GM06990 (cell line): ENCODE measurements at places on chromosomes 2 and 18.

GRCh38 chr2:209519271-209519670 lies 95.4 kb downstream of the MAP2 start:
- DNase-seq = no peak

DNA sequence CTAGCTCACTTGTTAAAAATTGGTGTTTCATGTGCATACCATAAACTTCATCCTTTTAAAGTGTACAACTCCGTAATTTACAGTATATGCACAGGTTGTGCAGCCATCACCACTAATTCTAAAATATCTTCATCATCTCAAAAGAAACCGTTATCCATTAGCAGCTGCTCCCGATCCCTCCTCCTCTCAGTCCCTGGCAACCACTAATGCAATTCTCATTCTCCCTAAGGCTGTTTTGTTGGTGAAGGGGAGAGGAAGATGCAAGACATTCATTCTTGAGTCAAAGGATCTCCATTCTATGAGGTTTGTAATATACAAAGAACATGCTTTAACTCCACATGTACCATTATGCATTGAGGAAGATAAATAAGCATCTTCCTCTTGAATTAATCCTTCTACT lies 48.6 kb downstream of the RNU4ATAC start:
- no peak for DNase-seq

- DNase-seq = no peak
Measured at GRCh38 chr2:46915281-46915810, at the start of gene MCFD2. TSS of gene MCFD2 (minus strand) at chr2:46915806. CDS start at chr2:46909171, 6,635 bp downstream.

- no peak for DNase-seq
Measured at GRCh38 chr2:241706537-241706936, 4.7 kb downstream of the ING5 start.

GRCh38 chr2:135174049-135174809 lies 122.1 kb downstream of the RAB3GAP1 start:
- no peak for DNase-seq

DNA sequence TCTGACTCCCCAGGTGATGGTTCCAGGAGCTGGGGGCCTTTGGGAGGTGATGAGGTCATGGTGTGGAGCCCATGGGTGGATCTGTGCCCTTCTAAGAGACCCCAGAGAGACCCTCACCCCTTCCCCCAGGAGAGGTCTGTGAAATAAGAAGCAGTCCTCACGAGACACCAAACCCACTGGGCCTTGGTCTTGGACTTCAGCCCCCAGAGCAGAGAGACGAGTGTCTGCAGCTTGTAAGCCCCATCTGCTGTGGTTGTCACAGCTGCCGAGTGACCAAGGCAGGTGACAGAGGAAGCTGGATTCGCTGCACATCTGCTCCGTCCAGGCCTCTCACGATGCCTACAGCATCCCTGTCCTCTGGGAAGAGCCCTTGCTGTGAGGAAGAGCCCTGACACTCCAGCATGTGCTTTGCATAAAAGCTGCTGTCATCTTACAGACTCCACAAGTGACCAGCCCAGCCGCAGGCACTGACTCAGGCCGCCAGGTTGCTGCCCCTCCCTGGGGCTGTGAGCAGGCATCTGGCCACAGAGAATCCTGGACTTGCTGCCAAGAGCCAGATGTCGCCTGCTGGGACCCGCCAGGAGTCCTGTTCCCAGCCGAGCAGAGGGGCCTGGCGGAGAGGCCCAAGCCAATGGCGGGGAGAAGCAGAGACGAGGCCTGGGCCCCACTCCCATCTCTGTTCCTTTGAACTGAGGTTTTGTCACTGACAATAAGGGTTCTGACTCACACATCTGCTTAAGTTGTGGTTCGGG lies 150.8 kb downstream of the PXDN start:
- no peak for DNase-seq

- no peak for DNase-seq
Measured at GRCh38 chr2:60819155-60819862, 62.1 kb upstream of the REL start.

- no peak for DNase-seq
Measured at GRCh38 chr2:158723181-158723838, 71.8 kb upstream of the DAPL1 start.

GRCh38 chr2:96510931-96511595 lies 5.9 kb upstream of the NEURL3 start:
- no peak for DNase-seq

- DNase-seq = no peak
Measured at GRCh38 chr2:216633616-216634369, 573 bp downstream of the IGFBP2 start.

- DNase-seq = no peak
Measured at GRCh38 chr2:9230051-9230802, 23.6 kb downstream of the ASAP2 start.

DNA sequence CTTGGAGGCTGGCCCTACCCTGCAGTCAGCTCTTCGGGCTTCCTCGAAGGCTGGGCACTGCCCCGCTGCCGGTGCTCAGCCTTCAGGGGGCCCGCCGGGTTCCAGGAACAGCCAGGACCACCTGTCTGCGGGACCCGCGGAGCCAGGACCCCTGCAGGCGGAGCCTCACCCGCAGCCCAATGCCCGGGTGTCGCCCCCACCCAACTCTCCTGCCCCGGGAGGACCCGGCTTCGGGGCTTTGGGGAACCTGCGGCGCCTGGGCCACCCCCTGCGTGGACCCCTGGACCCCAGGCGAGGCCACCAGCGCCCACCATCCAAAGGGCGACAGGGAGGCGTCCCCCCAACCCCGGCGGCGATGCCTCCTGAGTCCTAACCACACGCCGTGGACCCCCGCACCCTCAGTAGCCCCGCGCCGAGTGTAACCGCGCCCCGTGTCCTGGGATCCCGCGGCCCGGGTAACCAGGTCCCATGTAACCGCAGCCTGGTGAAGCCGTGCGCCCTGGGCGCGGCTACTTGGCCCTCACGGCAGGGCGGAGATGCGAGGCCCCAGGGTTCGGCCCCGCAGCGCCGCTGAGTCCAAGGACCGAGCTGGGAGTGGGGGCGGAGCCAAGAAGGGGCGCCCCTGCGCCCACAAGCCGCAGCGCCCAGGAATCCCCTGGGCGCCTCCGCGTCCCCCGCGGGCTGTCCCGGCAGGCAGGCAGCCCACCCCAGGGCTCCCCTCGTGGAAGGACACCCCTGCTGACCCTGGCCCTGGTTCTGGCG lies 11.0 kb upstream of the UBE2F start:
- DNase-seq = no peak

- DNase-seq = no peak
Measured at GRCh38 chr2:20391951-20392699, 41.5 kb upstream of the PUM2 start.

GRCh38 chr2:150209746-150210145 lies 277.7 kb downstream of the RND3 start:
- DNase-seq = no peak

DNA sequence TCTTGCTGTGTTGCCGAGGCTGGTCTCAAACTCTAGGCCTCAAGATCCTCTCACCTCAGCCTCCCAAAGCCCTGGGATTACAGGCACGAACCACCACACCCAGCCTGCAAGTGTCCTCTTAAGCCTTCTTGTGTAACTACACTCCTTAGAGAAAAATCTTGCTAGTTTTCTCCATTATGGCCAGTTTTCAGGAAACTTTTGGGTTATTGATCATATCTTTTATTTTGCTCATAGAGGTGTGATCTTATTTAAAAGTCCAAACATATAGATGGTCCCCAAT lies 2.4 kb downstream of the SOCS6 start:
- no peak for DNase-seq

DNA sequence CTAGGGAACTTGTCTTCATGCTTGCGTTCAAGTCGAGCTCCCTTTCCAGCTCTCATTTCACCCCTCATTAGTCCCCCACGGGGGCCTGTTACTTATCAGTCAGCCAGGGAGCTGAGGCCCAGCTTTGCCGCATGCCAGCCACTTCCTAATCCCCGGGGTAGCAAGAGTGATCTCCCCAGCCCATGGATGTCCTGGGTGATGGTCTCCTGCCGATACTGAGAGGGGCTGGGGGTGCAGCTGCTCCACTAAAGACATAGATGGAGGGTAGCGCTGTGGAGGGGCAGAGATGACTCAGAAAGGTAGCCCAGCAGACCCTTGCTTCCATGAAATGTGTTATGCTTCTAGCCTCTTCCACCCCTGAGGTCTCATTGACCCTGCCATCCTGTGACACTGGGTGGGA lies 314.0 kb upstream of the EPAS1 start:
- no peak for DNase-seq

DNA sequence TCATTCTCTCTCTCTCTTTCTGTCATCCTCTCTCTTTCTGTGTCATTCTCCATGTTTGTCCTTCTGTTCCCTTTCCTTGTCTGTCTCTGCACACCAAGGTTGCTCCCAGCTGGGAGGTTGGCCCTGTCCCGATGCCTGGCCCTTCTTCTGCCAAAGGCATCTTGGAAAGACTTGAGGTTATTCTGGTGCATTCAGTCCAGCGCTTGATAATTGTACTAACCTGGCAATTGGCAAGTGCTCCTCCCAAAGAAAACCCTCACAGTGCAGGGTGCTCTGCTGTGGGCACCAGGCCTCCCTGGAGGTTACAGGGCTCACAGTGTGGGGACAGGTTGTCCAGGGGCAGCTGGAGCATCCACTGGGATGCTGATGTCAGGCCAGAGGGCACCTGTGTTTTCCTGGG lies 95.4 kb downstream of the GLI2 start:
- DNase-seq = no peak

DNA sequence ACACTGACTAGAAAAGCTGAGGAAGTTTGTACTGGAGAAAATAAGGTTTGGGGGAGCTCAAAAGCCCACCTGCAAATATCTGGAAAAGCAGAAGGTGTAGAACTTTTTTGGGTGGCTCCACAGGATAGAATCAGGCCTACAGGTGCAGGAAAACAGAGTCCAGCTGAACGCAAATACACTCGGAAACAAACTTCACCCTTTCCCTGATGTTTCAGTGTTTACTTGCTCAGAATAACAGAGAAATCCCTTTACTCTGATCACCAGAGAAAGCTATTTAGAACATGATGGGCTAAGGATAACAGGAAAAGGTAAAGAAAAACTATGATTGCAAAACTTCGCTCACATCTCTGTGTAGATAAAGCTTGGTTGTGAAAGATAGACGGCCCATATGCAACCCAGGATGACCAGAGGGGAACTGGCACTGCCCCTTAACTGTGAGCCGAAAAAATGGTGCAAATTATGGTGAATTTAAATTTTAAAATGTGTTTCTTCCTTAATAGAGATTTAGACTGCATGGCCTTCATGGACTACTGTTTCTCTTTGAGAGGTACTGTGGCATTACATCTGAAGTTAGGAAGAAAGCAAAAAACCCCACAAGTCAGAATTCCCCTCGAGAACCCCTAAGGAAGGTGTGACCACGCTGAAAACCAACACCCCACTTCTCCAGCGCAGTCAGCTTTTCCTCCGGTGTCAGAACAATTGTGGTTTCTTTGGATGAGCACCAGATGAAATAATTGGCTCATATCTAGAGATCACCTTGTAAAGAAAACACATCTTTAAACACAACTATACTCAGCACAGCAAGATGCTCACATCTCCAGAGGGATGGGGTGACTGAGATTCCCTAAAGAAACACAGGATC lies 84.5 kb upstream of the TMEM247 start:
- no peak for DNase-seq

DNA sequence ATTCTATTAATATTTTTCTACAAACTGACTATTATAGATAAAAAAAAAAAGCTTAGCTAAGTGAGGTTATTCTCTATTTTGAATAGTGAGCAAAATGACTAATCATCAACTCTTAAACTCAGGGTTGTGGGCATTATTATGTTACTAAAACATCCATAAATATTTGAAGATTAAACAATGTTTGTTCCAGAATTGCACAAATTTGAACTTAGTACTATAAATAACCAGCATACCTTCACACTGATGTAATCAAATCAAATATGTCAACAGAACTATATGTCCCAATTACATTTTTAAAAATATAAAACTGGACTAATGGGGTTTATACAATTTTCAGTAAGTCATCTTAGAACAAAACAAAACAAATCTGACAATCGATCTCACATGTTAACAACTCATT lies 800.9 kb downstream of the LRP1B start:
- no peak for DNase-seq

GRCh38 chr2:152646775-152647174 lies 70.5 kb downstream of the PRPF40A start:
- DNase-seq = no peak
